ENCODE measurements at places on chromosomes 11 and 22.

- no peak for DNase-seq
Measured at GRCh38 chr11:70433966-70434812, 35.9 kb downstream of the CTTN start.

DNA sequence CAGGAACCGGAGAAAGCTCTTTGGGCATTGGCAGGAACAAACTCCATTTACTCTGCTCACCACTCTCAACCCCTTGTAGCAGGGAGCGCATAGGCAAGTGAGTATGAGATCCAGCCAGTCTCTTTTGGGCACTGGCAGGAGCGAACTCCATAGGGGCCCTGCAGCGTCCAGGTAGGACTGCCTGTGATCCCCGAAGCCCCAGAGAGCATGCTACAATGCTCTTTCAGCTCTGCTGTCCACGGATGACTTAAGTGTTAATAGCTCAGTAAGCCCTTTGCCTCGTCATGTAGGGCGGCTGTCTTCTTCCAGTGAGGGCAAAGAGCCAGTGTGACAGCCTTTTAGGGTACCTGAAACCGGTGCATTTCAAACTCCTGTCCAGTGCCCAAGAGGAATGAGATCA, 1525.6 kb upstream of the RAG2 start:
- peak; percentile 5 for DNase-seq

- peak; percentile 89 for DNase-seq
Measured at GRCh38 chr11:35029979-35030682, 108.8 kb upstream of the CD44 start.

- no peak for DNase-seq
Measured at GRCh38 chr11:99063331-99063730, 42.6 kb downstream of the CNTN5 start.

DNA sequence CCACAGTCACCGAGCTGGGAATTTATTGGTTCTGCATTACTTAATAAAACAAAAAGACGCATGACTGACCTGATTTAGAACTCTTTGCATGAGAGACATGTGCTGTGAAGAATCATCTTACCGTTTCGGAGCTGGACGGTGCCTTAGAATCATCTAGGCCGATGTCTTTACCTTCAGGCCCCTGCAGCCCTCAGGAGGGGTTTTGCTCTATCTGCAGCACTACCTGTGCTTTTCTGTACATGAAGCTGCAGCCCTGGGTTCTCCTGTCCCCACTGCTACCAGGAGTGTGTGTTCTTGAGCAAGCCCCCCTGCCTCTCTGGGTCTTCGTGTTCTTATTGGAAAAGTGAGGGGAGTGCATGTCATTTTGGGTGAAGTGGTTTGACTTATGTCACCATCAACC, 94.0 kb upstream of the OR4B1 start:
- no peak for DNase-seq

DNA sequence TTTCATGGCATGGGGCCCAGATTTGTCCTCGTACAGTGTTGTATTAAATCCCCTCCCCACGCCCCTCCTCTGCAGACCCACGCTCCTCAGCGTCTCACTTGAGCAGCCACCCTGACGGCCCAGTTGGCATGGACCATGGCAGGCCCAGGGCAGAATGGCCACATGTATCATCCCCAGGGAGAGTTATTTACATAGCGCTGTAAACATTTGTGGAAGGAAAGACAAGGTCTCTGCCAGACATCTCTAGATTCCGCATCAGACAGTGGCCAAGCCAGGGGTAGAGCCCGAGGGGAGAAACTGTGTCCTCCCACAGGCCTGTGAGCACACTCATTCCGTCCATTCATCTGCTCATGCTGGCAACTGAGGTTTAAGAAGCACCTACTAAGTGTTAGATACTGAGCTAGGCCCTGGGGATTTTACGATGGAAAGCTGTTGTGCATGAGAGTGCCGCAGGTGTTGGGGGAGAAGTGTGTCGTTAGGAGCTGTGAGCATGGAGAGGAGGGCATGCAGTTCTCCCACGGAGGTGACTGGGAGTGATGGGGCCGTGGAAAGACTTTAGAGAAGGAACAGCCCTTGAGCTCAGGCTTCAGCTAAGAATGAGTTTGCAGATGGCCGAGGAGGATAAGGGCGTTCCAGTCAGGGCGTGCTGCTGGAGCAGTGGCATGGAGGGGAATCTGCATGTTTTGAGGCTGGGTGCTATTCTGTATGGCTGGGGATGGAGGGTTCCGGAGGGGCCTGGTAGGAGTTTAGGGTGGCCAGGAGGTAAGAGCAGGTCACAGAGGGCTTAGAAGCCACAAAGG, 94.9 kb downstream of the GRIK4 start:
- DNase-seq, result no peak

DNA sequence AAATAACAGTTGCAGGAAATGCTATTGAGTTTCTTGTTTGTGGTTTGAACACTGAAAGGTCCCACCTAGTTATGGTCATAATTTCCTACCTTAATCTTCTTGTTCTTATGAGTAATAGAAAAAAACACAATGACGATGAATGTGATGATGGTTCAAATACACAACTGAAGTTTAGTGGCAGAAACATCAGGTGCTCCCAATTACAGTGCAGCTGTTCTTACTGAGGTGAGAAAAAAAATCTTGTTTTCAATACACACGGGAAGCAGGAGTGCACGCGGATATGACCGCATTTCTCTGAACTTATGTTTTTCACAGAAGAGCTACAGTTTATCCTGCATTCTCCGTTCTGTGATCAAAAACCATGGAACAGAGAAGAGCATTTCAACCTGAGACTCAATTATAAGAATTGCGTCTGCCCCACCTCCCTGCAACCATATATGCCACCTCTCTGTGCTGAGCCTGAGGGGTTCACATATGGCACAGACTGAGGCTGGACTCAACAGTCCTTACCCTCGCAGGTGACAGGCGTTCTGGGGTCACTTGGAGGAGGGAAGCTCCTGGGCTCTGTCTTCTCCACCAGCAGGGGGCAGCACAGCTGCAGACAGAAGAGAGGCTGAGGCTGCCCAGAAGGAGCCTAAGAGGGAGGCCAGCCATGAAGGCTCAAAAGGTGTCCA, 99.7 kb upstream of the IGLL5 start:
- peak; percentile 13 for DNase-seq

GRCh38 chr11:1819074-1819473, 15.7 kb upstream of the SYT8 start:
- no peak for DNase-seq

- DNase-seq, result peak; percentile 57
Measured at GRCh38 chr22:44088976-44089570, 65.0 kb downstream of the PARVB start.

DNA sequence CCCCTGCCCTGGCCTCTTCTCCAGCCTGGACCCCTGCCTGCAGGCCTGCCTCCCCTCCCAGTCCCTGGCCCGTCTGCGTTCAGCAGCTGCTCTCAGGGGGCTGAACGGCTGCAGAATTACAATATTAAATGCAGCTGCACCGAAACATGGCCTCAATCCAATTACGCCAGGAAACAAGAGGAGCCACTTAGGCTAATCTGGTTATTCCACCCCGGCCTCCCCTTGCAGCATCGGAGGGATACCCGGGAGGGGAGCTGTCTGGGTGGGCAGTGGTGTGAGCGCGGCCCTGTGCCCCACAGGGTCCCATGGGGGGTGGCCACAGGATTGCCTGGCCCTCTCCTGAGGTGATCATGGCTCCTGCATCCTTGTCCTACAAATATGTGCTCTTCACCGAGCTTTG, 42.6 kb downstream of the FLRT1 start:
- no peak for DNase-seq

DNA sequence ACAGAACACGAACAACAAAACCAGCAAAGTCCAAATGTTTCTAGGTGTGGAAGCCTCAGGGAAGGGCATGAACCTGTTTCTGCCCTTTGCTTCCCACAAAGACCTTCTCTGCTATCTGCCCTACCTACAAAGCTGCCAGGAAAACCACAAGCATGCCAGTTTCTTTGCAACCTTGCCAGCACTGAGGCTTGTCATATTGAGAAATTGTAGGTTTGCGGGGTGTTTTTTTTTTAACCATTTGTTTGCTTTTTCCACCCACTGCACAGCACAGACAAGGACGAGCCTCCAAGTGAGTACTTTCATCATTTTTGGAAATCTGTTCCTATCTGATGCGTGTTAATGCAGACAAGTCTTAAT, 12.8 kb downstream of the PARVG start:
- DNase-seq, result peak; percentile 65

- no peak for DNase-seq
Measured at GRCh38 chr11:134758342-134758931, 346.4 kb upstream of the B3GAT1 start.

DNA sequence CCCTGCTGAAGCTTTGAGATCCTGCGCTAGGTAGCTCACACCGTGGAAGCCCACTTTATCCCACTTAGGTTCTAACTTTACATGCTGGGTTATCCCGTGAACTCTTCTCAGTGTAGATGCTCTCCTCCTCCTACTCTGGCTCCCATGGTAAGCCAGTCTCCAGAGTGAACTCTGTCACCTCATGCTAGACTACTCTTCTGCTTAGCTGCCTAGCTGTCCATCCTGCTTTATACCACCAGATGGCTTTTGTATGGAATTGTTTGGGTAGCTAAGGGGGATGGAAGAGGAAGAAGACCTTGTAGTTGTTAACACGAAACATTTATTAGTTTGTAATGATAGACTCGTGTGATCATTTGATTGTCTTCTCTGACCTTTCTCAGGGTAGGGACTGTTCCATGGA, 46.8 kb downstream of the EMSY start:
- DNase-seq, result no peak

DNA sequence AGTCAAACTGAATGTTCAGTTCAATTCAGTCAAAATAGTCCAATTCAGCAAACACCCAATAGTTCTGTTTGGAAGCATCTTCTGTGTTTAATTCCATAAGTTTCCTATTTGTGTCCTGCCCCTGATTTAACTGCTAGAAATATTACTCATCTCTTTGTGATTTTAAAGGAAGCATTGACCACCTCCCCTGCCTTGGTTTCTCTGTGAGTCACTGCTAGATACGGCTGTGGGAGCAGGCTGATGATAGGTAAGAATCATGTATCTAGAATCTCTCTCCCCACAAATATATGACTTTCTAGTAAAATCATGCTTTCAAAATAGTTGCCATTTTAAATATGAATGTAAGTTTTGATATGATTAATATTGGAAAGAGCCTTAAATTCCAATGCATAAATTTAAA, 888.5 kb downstream of the NTM start:
- DNase-seq, result peak; percentile 7

DNA sequence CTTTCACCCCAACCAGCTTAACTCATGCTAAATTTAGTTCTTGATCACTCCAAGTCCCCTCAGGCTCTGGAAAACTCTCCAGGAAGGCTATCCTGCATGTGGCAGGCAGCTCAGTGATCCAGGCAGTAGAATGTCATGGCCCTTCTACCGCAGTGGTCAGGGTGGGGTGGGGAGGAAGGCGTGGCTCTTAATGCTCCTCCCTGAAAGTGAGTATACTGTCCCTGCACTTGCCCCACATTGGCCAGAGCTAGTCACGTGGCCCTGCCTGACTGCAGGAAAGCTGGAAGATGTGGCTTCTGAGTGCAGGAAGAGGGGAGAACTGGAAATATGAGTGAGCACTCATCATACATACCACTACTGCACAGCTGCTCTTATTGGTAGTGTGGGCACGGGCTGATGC, 102.1 kb downstream of the GRAMD1B start:
- DNase-seq, result peak; percentile 64

DNA sequence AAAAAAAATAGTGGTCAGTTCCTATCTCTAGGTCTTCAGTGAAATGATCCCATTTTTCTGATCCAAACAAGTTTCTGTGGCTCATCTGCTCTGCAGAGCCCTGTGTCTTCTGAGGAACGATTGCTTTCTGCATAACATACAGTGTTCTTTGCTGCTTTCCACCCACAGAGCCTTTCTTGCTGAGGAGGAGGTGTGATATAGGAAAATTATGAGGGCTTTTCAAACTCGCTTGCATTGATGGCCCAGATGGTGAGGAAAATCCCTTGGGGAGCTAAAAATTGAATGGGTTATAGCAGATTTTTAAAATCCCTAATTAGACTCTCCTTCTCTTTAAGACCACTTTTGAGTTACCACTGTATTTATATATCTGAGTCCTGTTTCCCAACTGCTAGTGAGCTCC, 31.3 kb downstream of the JAM3 start:
- DNase-seq, result no peak

DNA sequence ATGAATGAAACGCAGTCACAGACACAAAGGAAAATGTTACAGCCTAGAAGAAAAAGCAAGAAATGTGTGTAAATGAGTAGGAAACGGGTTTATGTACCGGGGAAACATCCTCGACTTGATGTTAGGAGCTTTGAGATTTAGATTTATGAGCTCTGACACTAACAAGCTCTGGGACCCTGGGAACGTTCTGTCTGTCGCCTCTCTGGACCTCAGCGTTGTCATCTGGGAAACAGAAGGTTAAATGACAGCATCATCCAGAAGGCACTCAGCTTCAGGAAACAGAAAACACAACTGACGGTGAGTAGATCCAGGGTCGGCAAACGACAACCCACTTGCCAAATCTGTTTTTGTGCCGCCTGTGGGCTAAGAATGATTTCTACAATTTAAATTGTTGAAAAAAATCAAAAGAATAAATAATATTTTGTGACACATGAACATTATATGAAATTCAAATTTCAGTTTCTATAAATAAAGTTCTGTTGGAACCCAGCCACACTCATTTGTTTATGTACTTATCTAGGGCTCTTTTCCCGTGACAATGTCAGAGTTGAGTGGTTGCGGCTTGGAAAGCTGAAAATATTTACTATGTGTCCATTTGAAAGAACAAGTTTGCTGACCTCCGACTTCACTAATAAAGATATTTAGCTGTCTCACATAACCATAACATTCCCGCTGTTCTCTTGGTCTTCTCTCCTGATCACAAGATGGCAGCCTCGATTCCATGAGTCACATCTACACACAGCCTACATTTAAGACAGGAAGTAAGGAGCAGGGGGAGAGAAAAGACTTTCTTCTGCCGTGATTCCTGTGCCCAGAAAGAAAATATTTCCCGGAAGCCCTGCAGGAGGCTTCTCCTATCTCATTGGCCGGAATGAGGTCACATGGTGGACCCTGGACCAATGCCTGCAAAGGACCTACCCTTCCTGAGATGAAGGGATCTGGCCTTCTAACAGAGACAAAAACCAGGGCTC, 47.1 kb upstream of the SYT13 start:
- DNase-seq, result peak; percentile 88

- no peak for DNase-seq
Measured at GRCh38 chr22:32685512-32685911, 116.0 kb upstream of the TIMP3 start.

GRCh38 chr22:34214372-34214771, 294.1 kb upstream of the LARGE1 start:
- no peak for DNase-seq

DNA sequence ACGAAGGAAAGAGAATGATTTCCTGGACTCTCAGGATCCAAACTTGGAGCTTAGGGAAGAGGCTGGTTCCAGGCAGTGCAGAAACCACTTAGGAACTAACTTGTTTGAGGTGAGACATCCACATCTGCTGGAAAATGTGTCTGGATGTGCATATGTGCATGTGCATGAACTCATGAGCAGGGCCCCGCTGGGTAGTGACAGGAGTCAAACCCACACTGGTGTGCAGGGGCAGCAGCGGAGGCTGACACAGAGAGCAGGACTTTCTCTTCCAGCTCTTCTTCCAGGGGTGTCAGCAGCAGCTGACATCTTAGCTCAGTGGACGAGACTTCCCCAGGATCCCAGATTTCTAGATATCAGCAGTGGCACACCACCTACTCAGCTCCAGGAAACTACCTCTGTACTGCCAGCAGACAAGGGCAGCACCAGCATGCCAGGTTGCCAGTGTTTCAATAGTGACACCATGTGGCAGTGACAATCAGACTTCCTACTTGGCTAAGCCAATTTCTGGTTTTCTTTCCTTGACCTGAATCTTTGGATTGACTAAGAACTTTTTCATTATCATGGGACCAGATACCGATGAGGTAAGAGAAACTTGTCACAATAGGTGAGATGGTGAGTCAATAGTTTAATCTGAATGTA, 227.5 kb upstream of the ZC3H12C start:
- DNase-seq, result peak; percentile 59

All from M059J (cell line).